ENCODE measurements at places on chromosomes 6 and 20. TPM values are rescaled to one million over a fixed set of nuclear protein-coding genes. Genes with fewer than 3 reads are reported as not detected.

Gene FOXS1
- total RNA-seq: 0.72 TPM

Gene SIM1
- total RNA-seq: 6.5 TPM

Gene PAK1IP1
- 8.9 TPM for total RNA-seq

Gene PHF3
- 91.2 TPM for total RNA-seq

Gene NFS1
- total RNA-seq: 6.3 TPM

Gene RBPJL
- not detected for total RNA-seq

Measured in umbilical cord (tissue), 2 donors.